ENCODE measurements at places on chromosomes 11 and 22.

- no peak for DNase-seq
- H3K4me1 ChIP-seq = peaks cover 29% of the 10 kb centered on the region
- H3K27ac ChIP-seq = no peak overlapping the region
- no peak overlapping the region for H3K4me3 ChIP-seq
- H3K27me3 ChIP-seq = peaks cover 9% of the 10 kb centered on the region
- H3K36me3 ChIP-seq = no peaks in the 10 kb centered on the region
These were observed 7.3 kb upstream of the TBX1 start for GRCh38 chr22:19753090-19753842.

DNA sequence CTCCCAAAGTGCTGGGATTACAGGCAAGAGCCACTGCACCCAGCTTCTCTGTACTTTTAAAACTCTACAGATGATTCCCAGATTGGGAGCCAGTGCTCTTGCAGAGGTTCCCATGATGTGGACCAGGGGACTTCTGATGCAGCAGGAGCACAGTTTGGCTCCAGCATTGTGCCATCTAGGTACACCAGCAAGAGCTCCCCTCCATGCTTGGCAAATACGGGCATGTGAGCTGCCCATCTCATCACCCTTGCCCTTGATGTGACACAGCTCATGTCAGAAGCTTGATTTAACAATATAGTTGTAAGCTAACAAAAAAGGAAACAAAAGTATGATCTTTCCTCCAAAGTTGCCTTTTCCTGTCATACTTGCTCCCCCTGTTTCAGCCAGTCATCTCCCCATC is 28.7 kb downstream of the SNU13 start:
- H3K27ac ChIP-seq = no peak overlapping the region
- no peaks in the 10 kb centered on the region for H3K27me3 ChIP-seq
- no peak overlapping the region for H3K4me3 ChIP-seq

GRCh38 chr11:23398052-23398451 is 537.8 kb upstream of the CCDC179 start:
- no peak for DNase-seq
- no peak overlapping the region for H3K4me3 ChIP-seq
- H3K27me3 ChIP-seq = no peaks in the 10 kb centered on the region
- no peaks in the 10 kb centered on the region for H3K4me1 ChIP-seq
- H3K27ac ChIP-seq = no peak overlapping the region
- H3K36me3 ChIP-seq = no peaks in the 10 kb centered on the region

- no peaks in the 10 kb centered on the region for H3K36me3 ChIP-seq
- no peak for DNase-seq
- no peak overlapping the region for H3K4me3 ChIP-seq
- H3K27me3 ChIP-seq = no peaks in the 10 kb centered on the region
These were observed 73.9 kb downstream of the SPON1 start for GRCh38 chr11:14036469-14036868.

- no peaks in the 10 kb centered on the region for H3K27me3 ChIP-seq
- DNase-seq = no peak
These were observed 117.7 kb downstream of the WT1 start for GRCh38 chr11:32317643-32318042.

- no peak overlapping the region for H3K27ac ChIP-seq
- DNase-seq = no peak
- H3K4me1 ChIP-seq = peaks cover 77% of the 10 kb centered on the region
- no peaks in the 10 kb centered on the region for H3K36me3 ChIP-seq
These were observed 11.9 kb downstream of the TOM1 start for GRCh38 chr22:35311551-35311999.

GRCh38 chr22:37111156-37111717 is 1.7 kb upstream of the TMPRSS6 start:
- DNase-seq = no peak
- H3K27me3 ChIP-seq = no peaks in the 10 kb centered on the region
- no peaks in the 10 kb centered on the region for H3K4me1 ChIP-seq
- no peaks in the 10 kb centered on the region for H3K36me3 ChIP-seq
- no peak overlapping the region for H3K4me3 ChIP-seq

DNA sequence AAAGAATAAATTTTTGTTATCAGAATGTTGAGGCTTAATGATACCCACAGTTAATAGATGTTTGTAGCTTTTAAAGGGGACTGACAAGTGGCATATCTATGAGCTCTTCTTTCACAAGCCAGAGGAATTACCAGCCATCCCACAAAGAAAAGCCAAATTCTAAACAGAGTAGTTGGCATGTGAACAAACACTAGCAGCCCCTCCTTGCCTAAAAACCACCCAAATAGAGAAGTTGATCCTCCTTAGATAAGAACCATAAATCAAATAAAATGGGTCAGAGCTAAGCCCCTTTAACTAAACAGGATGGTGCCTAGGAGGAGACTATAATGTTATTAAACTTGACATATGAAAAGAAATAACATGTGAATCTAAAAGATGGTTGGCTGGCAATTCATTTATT is 11.4 kb downstream of the LPXN start:
- no peak overlapping the region for H3K27ac ChIP-seq
- no peak for DNase-seq
- peaks cover 10% of the 10 kb centered on the region for H3K36me3 ChIP-seq
- H3K27me3 ChIP-seq = no peaks in the 10 kb centered on the region
- H3K4me1 ChIP-seq = no peaks in the 10 kb centered on the region

- peaks cover 9% of the 10 kb centered on the region for H3K4me1 ChIP-seq
- H3K4me3 ChIP-seq = no peak overlapping the region
- H3K27me3 ChIP-seq = no peaks in the 10 kb centered on the region
- DNase-seq = no peak
- no peak overlapping the region for H3K27ac ChIP-seq
- H3K36me3 ChIP-seq = peaks cover 33% of the 10 kb centered on the region
These were observed 69.1 kb upstream of the ADORA2A start for GRCh38 chr22:24358105-24358836.

DNA sequence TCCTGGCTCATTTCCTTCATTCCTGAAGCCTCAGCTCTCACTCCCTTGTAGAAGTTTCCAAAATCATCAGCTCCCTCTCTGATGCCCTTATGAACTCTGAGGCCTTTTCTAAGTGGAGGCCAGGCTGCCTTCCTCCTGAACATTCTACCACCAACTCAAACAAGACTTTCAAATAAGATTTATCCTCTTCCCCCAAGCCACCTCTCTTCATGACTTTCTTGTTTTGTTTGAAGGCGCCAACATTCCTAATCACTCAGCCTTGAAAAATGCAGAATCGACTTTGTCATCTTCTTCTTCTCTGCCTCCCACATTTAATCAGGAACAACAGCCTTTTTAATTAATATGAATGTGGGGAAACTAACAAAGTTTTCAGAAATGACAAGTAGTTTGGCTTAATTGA is 927.9 kb downstream of the OPCML start:
- no peaks in the 10 kb centered on the region for H3K27me3 ChIP-seq
- no peak overlapping the region for H3K27ac ChIP-seq
- H3K36me3 ChIP-seq = no peaks in the 10 kb centered on the region

DNA sequence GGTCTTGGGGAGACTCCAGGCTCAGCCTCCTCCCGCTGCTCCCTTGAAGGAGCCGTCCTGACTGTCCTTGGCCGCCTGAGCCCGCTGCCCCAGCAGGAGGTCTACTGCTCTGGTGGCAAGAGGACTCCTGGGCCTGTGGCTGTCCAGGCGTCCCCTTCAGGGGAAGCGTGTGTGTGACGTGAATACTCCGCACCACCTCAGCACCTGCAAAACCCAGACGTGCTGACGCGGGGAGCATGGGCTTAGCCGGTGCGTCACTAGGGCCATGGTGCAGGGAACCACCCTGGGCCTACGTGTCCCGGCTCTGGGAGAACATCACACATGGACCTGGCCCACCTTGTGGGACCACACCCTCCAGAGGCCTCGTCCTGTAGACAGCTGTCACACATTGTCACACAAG is 30.2 kb upstream of the BRSK2 start:
- no peak overlapping the region for H3K27ac ChIP-seq
- no peak overlapping the region for H3K4me3 ChIP-seq
- H3K4me1 ChIP-seq = no peaks in the 10 kb centered on the region
- no peaks in the 10 kb centered on the region for H3K27me3 ChIP-seq

DNA sequence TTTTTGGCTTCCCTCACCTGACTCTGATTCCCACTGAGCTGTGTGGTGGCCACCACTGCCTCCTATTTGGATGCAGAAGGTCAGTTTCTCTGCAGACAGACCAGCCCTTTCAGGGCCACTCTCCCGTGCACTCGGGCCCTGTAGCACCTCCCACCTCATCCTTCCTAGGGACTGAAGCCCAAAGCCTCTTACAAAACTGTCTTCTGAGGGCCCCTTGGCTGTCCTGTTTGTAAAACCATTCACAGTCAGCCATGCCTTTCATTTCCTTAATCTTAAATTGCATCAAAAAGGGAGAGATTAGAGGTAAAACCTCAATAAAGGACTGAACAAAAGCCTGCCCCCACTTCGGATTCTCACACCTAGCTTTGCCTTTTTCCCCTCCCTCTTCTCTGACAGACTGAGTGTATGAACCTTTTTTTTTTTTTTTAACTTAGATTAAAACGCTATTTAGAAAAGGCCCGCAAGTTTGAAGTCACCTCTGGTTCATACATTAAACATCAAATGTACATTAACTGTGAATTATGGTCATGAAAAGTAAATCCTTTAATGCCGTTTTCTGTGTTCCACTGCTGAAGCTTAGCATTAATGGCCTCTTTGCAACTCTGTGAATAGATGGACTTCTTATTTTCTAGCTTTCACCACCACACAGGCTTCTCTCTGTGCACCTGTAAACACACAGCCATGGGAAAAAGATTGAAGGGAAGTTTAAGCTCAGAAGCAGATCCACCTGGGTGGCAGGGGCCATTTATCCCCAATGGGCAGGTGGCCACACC is 247.2 kb upstream of the CADM1 start:
- H3K36me3 ChIP-seq = no peaks in the 10 kb centered on the region
- no peaks in the 10 kb centered on the region for H3K4me1 ChIP-seq
- DNase-seq = no peak
- no peak overlapping the region for H3K27ac ChIP-seq

DNA sequence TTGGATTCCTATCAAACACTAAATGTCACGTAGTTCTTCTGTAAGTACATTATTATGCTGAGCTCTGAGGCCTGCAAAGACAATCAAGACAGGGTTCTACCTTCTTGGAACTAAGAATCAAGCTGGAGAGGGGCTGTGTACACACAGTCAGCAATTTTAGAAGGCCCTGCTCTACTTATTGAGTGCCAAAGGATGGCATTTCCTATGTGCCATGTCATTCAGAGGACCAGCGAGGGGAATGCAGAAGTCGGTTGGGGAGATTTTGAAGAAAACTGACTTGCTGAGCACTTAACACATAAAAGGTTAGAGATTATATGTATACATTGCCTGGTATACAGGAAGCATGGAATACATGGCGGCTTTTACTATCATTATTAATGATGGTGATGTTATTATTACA is 5.3 kb downstream of the SLC37A2 start:
- no peak for DNase-seq
- peaks cover 31% of the 10 kb centered on the region for H3K4me1 ChIP-seq
- no peaks in the 10 kb centered on the region for H3K27me3 ChIP-seq
- H3K4me3 ChIP-seq = no peak overlapping the region

GRCh38 chr11:109697140-109697843 is 275.3 kb downstream of the C11orf87 start:
- DNase-seq = no peak
- no peaks in the 10 kb centered on the region for H3K27me3 ChIP-seq
- no peak overlapping the region for H3K27ac ChIP-seq
- no peaks in the 10 kb centered on the region for H3K36me3 ChIP-seq
- no peaks in the 10 kb centered on the region for H3K4me1 ChIP-seq

- DNase-seq = no peak
- H3K4me1 ChIP-seq = peaks cover 7% of the 10 kb centered on the region
- H3K36me3 ChIP-seq = no peaks in the 10 kb centered on the region
- no peak overlapping the region for H3K4me3 ChIP-seq
- no peaks in the 10 kb centered on the region for H3K27me3 ChIP-seq
These were observed 57.4 kb upstream of the ARHGAP42 start for GRCh38 chr11:100629671-100630070.

GRCh38 chr22:44180706-44181032 is at the start of gene PARVG:
Gene PARVG, plus strand, starts transcription at chr22:44180925. Its CDS starts 2,405 bp downstream, at chr22:44183330.
- H3K4me1 ChIP-seq = no peaks in the 10 kb centered on the region
- H3K36me3 ChIP-seq = no peaks in the 10 kb centered on the region
- no peak for DNase-seq
- H3K27me3 ChIP-seq = no peaks in the 10 kb centered on the region
- H3K27ac ChIP-seq = peak within 1 kb of the TSS; percentile 43

DNA sequence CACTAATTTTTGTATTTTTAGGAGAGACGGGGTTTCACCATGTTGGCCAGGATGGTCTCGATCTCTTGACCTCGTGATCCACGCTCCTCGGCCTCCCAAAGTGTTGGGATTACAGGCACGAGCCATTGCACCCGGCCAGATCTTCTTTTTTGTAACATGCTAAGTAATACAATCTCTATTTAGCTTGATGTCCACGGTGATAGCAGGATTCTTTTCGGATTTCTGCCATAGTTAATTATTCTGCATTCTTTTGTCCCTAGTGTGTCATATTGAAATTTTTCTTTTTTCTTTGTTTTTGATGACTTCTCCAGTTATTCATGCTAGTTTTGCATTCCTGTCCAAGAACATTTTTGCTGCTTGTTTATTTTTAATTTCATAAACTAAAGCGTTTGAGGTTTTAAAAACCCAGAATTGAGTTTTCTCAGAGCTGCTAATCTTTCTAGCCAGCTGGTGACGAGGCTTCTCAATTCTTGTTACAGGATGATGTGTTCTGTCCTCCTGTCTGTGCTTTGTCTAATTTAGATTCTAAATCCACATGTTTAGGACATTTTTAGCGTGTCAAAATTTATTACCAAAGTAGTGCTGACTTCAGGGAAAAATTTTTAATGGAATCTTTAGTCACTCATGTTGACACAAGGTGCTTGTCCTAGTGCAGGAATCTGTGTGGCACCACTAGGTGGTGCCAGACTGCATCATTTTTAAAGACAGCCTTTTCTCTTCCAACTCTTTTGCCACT is 21.8 kb downstream of the NF2 start:
- H3K36me3 ChIP-seq = no peaks in the 10 kb centered on the region
- DNase-seq = no peak
- H3K4me1 ChIP-seq = peaks cover 45% of the 10 kb centered on the region
- no peak overlapping the region for H3K4me3 ChIP-seq

- no peaks in the 10 kb centered on the region for H3K27me3 ChIP-seq
- H3K4me3 ChIP-seq = no peak overlapping the region
- H3K27ac ChIP-seq = no peak overlapping the region
- DNase-seq = no peak
- no peaks in the 10 kb centered on the region for H3K36me3 ChIP-seq
- peaks cover 7% of the 10 kb centered on the region for H3K4me1 ChIP-seq
These were observed 48.0 kb downstream of the MACROD1 start for GRCh38 chr11:64117763-64118459.

DNA sequence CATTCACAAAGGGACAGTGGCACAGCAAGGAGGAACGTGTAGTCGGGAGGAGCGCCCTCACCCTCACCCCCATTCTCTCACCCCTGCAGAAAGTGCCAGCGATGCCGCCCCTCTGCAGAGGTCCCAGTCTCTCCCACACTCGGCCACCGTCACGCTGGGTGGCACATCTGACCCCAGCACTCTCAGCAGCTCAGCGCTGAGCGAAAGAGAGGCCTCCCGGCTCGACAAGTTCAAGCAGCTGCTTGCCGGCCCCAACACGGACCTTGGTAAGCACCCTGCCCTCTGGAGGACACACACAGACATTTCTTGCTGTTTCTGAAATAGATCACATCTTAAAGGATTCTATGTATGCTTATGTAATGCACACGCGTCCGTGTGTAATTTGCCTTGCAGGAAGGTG is 34.9 kb downstream of the TBC1D22A start:
- H3K36me3 ChIP-seq = peaks cover 43% of the 10 kb centered on the region
- H3K4me3 ChIP-seq = no peak overlapping the region
- H3K27me3 ChIP-seq = no peaks in the 10 kb centered on the region
- DNase-seq = no peak

- peak overlapping the region; percentile 19 for H3K4me3 ChIP-seq
- no peaks in the 10 kb centered on the region for H3K27me3 ChIP-seq
- H3K36me3 ChIP-seq = no peaks in the 10 kb centered on the region
- no peak for DNase-seq
- peaks cover 57% of the 10 kb centered on the region for H3K4me1 ChIP-seq
These were observed 37.1 kb downstream of the RAB30 start for GRCh38 chr11:83034673-83035014.
